CD4-positive, CD25-positive, alpha-beta regulatory T cell (primary cell): ENCODE measurements at places on chromosomes 7 and 10.

DNA sequence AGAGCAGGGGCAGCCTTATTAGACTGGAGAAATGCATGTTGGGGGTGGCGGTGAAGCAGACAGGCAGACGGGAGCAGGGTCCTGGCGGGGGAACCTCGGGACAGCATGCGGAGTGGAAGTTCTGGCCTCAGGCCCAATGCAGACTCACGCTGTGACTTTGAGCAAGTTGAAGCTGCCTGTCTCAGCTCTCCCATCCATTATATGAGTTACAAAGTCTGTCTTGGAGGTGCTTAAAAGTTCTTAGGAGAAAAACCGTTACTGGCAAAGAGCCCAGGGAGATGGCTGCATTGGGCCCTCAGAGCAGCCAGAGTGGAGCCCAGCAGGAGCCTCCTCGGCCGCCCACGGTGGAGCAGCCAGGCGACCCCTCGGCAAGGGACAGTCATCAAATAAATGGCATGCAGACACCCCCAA is 509.5 kb downstream of the PLXNA4 start:
- no peak for DNase-seq

DNA sequence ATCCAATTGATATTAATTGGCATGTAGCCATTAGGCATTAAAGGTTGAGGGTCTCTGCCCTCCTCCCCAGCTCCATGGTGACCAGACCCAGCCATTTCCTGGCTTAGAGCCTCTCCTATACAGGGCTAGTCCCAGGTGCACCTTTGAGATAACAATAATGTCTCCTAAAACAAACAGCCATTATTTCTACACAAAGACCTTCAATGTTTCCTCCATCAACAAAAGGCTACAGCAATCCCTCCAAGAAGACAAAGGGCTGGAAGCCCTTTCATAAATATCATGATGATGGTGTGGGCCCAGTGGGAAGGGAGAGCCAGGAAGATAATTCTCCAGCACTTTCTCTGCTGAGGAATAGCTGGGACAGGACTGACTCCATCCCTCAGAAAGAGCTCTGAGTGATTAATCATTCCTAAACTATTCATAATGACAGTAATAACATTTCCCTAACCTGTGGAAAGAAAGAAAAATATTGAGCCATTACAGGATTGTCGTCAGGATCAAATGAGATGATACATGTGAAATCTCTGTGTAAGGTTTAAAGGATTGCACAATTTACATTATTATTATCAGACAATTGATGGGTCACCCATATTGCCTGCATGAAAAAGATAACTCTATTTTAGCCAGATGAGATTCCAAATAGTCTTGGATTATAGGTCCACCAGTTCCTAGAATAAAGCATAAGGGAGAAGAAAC is 10.2 kb downstream of the PKD2L1 start:
- no peak for DNase-seq

- DNase-seq = no peak
Measured at GRCh38 chr10:129210876-129211275, 256.2 kb upstream of the MGMT start.

DNA sequence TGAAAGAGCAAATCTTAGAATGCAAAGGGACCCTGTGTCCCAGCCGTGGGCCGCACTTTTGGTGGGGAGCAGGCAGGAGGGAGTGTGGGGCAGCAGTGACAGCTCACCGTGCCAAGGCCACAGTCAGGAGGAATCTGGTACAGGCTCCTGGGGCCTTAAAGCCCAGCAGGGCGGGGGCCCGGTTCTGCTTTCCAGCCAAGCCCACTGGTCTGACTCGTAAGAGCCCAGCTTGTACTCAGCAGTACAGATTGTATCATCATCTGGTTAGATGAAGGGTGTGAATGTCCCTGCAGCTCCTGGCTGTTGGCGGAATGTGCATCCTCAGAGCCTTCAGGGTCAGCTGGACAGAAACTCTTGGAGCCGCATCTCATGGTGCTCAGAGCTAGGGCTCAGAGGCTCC is 30.5 kb upstream of the TRIM8 start:
- no peak for DNase-seq

DNA sequence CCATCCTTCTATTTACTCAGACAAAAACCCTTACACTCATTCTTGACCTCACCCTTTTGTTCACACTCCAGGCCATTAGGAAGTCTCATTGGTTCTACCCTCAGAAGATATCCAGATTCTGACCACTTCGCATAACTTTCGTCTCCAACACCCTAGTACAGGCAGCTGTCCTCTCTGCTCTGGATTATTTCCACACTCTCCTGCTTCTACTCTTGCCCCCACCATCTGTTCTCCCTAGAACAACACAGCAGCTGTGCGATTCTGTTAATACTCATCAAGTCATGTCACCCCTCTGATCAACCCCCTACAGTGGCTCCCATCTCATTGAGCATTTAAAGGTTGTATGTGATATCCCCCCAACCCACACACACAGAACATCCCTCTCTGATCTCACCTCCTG is 15.5 kb upstream of the TRIL start:
- no peak for DNase-seq

- DNase-seq = no peak
Measured at GRCh38 chr7:103076764-103077163, 1.8 kb downstream of the ARMC10 start.
